NCI-H2029 treated with DMSO at 0.1 percent for 48 hours (cell line): ENCODE measurements at places on chromosomes 12 and 14.

GRCh38 chr12:92108651-92109050 lies 37.0 kb downstream of the BTG1 start:
- DNase-seq = no peak

GRCh38 chr12:9118158-9118557 lies 2.4 kb upstream of the A2M start:
- no peak for DNase-seq

GRCh38 chr12:105335856-105336255 lies 5.4 kb downstream of the C12orf75 start:
- DNase-seq = no peak

- no peak for DNase-seq
These were observed 104.4 kb downstream of the DAD1 start for GRCh38 chr14:22484632-22485031.

DNA sequence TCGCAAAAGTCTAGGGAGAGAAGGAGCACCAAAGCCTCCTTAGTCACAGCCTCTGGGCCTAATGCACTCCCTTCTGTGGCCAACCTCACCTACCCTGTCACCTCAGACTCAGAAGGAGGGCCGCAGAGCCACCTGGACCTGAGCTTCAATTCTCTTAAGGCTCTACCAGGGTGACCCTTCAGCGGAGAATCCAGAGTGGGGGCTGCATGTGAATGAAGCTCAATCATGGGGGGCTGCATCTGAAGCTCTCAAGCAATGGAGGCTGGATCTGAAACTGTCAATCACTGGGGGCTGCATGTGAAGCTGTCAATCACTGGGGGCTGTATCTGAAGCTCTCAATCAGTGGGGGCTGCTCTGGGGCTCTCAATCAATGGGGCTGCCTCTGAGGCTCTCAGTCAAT lies 43.1 kb upstream of the EIF5 start:
- no peak for DNase-seq
